ENCODE measurements at places on chromosomes 4 and X.

GRCh38 chr4:38105475-38106220, 145.4 kb downstream of the PTTG2 start:
- no peak for DNase-seq

DNA sequence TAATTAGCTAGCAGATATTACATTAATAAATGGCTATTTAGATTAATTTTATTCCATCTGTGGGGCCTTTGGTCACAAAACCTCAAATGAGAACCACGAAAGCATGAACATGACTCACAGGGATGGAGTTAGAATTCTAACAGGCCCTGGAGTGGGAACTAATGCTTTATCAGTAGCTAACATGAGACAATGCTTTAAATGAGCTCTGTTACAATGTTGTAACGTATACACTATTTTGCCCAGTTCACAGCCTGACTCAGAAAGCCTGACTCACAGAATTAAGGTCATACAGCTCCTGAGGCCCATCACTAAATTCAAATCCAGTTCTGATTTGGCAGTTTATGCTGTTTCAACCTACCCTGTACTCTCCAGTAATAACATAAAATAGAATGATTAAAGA, 23.2 kb downstream of the VEGFC start:
- DNase-seq, result peak; percentile 74

DNA sequence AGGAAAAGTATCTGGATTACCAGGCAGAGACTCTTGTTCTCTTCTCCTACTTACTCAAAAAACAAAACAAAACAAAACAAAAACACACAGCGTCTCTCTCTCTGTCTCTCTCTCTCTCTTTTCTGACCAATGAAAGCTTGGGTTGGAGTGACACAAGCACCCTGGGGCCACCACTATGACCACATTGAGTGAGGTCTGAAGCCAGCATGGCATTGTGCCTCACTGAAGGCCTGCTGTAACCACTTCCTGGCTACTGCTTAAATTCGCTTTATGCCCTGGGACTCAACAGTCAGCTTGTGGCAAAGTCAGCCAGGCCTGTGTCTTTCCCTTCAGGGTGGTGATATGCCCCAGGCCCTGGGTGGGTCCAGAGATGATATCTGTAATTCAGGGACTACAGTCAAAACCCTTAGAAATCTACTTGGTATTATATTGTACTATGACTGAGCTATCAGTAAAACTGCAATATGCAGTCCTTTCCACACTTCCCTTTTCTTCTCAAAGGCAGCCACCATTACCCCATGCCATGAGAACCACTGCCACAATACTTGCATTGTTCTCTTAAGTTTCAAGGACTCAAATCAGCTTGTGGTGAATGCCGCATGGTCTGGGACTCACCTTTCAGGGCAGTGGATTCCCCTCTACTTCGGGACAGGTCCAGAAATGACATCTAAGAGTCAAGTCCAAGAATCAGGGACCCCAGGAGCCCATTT, 606.8 kb upstream of the KLHL4 start:
- DNase-seq, result no peak

- DNase-seq, result no peak
These were observed 13.3 kb downstream of the CLDN2 start for GRCh38 chrX:106933538-106933961.

- peak; percentile 29 for DNase-seq
These were observed 2304.0 kb downstream of the ARAP2 start for GRCh38 chr4:33940281-33940680.

DNA sequence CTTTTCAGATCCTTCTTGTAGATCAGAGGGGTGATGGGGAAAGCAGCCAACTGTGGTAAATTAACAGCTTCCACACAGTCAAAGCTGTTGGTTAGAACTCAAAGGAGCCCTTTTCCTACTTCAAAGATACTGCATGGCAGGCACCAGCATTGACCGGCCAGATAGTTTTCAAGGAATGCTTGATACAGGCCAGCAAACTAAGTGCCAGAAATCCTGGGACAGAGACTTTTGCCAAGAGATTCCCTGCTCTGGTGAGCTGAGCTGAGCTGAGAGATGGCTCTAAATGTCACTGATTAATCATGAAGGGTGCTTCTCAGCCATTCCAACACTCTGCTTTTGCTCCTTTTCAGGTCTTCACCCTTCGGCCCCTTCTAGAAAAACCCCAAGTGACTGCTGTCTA, 131.6 kb upstream of the MED14 start:
- peak; percentile 32 for DNase-seq
